Urinary bladder (tissue), 4 donors: ENCODE measurements at places on chromosomes 13 and 19. TPM values are rescaled to one million over a fixed set of nuclear protein-coding genes. Genes with fewer than 3 reads are reported as not detected.

Gene YJEFN3
- polyA plus RNA-seq, result 4.6 TPM

Gene SOX21
- not detected for polyA plus RNA-seq

Gene CBY2
- polyA plus RNA-seq, result not detected

Gene ADGRE2
- polyA plus RNA-seq, result 2.2 TPM

Gene FREM2
- polyA plus RNA-seq, result 0.18 TPM

Gene PAF1
- 52.8 TPM for polyA plus RNA-seq

Gene GPC6
- 8.8 TPM for polyA plus RNA-seq

Gene FFAR1
- not detected for polyA plus RNA-seq

Gene SIGLEC11
- 0.56 TPM for polyA plus RNA-seq

Gene ERICH4
- polyA plus RNA-seq, result not detected

Gene ZNF814
- polyA plus RNA-seq, result 8.3 TPM

GRCh38 chr19:4722671-4723594 lies 709 bp downstream of the DPP9 start:
- DNase-seq, result no peak

DNA sequence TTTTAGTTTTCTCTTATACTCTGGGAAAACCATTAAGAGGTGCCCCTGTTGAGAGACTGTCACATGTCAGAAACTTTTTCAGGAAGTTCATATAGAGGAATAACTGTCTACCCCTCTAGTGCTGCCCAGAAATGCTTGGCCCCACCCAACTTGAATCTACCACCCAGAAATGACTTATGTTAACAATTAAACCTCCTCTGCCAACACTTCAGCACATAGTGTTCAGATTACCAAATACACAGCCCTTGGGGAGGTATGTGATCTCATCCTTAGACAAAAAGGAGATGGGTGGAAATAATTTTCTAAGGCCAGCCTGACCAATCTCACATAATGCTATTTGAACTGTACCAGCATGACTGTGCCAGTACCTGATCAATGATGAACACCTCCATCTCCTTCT lies 35.6 kb downstream of the CCDC169 start:
- DNase-seq, result no peak

DNA sequence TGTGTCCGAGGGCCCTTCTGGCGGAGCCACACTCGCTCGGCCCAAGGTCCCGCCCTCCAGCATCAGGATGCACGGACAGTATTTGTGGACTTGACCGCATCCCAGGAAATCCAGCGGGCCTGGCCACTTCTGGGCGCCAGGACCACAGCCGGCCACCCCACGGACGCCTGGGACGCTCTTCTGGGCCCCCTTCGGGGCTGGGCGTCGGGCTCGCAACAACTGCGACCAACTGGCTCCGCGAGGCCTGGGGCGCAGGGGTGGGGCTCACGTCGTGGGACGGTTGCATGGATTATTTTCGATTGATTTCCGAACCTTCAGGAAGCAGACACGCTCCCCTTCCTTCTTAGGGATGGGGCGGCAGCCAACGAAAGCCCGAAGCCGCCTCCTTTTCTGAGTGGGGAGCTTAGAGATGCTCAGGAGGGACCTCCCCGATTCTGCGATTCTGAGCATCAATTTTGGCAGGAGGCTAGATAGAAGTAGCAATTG lies 521 bp upstream of the NUP58 start:
- DNase-seq, result no peak

- peak; percentile 59 for DNase-seq
Observed at GRCh38 chr19:2610637-2611482, 91.6 kb downstream of the GNG7 start.

- DNase-seq, result no peak
Observed at GRCh38 chr13:44068169-44068568, 188.5 kb downstream of the LACC1 start.

DNA sequence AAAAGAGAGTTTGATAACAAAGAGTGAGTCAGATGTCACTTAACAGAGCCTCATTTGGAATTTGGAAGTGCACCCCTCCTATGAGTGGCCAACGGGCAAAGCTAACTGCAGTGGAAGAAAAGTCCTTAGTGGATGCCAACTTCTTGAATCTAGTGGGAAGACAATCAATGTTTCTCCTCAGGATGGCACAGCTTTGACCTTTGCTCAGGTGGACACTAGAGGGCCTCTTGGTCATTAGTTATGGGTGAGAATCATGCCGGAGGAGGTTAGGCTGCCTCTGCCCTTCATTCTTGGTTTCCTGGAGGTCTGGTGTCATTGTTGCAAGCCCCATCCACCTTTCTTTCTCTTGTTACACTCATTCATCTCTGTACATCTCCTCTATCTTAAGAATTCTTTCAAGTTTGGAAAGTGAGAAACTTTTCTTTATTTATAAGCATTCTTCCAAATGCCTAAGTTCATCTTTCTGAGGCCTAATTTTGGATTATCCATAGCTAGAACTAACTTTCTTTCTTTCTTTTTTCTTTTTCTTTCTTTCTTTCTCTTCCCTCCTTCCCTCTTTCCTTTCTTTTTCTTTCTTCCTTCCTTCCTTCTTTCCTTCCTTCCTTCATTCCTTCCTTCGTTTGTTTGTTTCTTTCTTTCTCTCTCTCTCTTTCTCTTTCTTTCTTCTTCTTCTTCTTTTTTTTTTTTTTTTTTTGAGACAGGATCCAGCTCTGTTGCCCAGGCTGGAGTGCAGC lies 327.2 kb upstream of the TSHZ3 start:
- no peak for DNase-seq

DNA sequence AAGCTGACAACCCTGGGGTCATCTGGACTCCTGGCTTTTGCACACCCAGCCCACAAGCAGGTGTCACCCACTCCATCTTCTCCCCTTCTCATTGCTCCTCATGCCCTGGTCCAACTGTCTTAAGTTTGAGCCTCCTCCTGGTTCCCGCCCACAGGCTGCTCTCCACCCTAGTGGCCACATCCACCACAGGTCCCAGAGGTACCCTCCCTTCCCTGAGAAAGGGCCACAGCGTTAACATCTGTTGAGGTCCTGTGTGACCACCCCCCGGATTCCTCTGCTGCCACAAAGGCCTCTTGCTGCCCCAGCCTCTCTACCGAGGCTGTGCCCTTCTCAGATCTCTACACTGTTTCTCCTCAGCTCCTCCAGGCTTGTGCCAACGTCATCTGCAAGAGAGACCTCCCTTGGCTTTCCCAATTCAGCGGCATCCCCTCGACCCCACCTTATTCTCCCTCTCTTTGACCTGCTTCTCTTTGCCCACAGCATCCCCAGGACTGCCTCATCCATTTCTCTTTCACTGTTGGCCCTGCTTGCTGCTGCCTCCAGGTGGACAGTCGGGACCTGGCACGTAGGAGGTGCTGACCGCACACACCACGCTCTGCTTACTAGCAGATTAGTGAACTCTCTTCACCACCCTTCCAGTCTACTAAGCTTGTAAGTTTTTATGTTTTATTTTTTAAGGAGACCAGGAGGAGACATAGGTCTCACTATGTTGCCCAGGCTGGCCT lies 33.3 kb downstream of the SUGP2 start:
- no peak for DNase-seq

DNA sequence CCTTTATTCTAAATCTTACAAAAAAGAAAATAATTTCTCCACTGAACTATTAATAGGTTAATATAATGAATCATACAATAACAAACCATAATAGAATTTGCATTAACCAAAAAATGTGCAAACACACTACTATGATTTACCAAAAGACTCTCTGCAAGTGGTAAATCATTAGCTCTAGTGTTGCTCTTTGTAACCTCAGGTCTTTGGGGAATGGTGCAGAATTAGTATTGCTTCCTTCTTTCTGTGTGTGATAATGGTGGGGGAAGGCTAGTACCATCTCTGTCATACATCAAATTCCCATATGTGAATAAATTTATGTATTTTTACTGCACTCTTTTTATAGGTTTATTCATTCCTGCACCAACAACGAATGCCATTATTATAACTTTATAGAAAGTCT lies 105.1 kb downstream of the COG6 start:
- no peak for DNase-seq

GRCh38 chr13:20567881-20568528 lies 1.0 kb downstream of the IFT88 start:
- peak; percentile 3 for DNase-seq

GRCh38 chr19:19661675-19662251 lies 1.7 kb downstream of the ATP13A1 start:
- no peak for DNase-seq

GRCh38 chr13:50809133-50810090 lies 34.1 kb downstream of the DLEU7 start:
- DNase-seq, result no peak

- DNase-seq, result no peak
Observed at GRCh38 chr13:97020689-97021240, 26.5 kb upstream of the OXGR1 start.

DNA sequence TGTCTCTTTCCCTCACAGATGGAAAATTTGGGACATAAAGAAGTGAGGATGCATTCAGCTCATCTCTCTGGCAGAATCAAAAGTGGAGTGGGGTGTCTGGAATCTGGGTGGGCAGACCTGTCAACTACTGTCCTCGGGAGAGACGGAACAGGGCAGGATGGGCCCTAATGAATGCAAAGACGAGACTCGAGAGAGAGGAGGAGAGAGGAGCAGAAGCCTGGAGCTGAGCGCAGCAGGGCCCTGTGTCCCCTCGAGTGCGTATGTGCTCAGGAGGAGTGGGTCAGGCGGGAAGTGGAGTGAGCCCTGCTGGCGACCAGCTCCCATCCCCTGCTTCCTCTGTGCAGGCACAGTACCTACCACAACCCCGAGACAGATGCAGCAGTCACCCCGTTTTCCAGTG lies 78.9 kb downstream of the TEX29 start:
- DNase-seq, result no peak

DNA sequence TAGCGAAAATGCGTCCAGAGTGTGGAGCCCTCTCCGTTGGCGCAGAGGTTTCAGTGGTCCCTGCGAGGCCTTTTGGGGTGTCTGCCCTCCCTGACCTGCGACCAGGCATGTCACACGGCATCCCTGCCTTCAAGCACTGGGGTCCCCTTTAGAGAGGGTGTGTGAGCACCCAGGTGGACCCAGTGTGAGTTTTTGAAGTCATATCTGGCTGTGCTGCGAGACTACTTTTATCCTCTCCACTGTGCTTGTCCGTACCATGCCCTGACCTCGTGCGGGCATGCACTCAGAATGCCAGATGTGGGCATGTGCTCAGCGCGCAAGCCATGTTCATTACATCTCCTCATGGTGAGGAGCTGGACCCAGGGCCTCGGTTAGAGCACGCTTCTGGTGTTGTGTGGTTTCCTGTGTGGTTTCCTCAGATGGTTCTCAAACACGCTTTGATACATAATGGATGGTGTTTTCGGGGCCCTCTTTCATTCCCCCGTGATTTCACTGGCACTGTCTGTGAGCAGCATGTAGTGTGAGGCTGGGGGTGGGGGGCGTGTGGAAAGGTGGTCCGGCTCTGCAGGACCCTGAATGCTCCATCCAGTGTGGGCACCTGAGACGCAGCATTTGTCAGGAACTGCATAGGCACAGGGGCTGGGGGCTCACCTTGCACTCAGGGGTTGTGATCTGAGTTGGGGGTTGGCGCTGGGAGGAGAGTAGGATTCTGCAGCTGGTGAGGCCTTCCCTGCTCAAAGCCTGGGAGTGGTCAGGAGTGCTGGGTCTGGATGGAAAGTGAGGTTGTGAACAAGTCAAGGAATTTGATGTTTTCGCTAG lies 2.3 kb downstream of the TFDP1 start:
- DNase-seq, result no peak

DNA sequence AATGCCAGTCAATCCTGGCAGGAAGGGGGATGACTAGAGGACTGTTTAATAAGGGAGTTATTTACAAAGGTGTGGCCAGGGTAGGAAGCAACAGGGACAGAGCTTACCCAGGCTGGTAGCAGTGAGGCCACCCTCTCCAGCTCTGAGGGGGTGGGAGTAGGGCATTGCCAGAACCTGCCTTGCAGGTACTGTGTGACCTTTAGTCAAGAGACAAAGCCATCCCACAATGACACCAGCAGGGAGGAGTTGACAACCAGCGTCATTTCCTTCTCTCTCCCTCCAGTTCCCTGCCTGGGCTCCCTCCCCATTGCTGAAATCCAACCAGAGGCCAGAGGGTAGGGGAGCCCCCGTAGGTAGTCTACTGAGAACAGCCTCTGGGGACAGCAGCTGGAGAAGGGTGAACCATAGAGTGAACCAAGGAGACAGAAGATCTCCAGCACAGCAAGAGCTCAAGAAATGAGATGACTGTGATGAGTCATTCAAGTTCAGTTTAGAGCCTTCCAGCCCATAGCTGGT lies 33.3 kb upstream of the SPATA13 start:
- DNase-seq, result no peak
